CD4-positive, alpha-beta T cell treated with Interleukin-2 at 100 ng/mL for 4 hours (primary cell): ENCODE measurements at places on chromosomes 11 and 22.

DNA sequence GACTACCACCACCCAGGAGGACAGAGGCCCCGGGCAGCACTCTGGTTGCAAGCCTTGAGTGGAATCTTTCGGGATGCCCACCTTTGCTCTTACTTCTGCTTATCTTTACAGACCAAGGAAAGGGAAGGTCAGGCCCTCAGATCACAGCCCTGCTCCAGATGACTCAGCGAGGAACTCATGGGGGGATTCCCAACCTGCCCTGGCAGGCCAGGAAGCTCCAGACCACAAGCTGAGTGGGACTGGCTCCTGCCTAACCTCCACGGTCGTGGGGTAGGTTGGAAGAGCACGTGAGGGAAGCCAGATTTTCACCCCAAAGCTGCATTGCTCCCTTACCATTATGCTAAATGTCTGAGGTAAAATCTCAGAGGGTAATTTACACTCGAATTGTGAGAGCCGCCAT lies 11.8 kb downstream of the TBC1D10A start:
- peak; percentile 60 for DNase-seq

- DNase-seq = no peak
Observed at GRCh38 chr11:17672469-17672868, 46.9 kb upstream of the MYOD1 start.

DNA sequence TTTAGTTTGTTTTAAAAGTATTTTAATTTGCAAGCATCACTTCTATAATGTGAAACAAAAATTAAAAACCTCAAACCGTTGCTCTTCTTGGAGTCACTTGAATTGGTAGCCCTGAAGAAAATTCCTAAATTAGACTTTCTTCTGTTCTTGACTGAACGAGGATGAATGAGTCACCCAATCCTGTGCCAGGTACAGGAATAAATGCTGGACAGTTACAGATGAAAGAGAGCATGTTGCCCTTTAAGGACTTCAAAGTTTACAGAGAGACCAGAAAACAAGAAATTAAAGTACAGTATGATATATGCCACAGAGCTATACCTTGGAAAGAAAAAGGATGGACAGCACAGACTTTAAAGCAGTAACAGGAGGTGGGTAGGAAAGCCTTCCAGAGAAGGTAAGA lies 41.3 kb upstream of the CXCR5 start:
- DNase-seq = no peak

GRCh38 chr11:78203184-78203583 lies 14.5 kb downstream of the USP35 start:
- peak; percentile 58 for DNase-seq

DNA sequence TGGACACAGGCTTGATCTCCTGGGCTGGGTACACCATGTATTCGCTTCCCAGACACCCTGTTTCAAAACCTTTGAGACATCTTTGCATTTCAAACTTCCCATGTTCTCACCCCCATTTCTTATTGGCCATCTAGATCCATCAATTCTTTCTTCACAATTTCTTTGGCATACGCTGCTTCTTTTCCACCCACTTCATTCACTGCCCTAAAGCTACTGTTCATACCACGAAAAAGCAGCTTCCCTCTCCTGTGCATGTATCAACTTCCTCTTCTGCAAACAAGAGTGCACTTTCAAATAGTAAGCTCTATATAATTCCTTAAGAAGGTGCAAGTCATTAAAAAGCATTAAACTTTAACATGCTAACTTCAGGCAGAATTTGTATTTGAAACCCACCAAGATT lies 21.4 kb downstream of the UVRAG start:
- DNase-seq = no peak

DNA sequence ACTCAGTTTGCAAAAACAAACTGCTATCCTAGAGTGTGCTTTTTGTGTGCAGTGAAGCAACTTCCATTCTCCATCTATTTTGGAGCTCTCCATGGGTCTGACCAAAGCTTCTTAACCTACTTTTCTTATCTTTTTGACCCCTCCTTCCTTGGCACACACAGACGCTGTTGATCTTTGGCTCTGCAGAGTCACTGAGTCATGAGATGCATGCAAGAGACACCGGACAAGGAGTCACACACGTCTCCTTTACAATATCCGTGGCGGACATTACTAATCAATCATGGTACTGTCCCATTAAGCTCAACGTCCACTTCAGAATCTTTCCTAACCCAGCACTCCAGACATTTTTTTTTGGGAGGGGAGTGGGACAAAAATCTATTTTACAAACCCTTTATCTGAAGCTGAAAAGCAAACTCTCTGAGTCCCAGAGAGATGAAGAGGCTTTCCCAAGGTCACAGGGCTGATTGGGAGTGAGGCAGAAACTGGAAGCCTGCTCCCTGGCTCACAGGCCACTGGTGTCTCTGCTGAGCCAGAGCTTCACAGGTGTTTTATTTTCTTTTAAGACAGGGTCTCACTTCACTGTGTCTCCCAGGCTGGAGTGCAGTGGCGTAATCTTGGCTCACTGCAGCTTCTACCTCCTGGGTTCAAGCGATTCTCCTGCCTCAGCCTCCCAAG lies 165.8 kb upstream of the SYT13 start:
- DNase-seq = no peak

DNA sequence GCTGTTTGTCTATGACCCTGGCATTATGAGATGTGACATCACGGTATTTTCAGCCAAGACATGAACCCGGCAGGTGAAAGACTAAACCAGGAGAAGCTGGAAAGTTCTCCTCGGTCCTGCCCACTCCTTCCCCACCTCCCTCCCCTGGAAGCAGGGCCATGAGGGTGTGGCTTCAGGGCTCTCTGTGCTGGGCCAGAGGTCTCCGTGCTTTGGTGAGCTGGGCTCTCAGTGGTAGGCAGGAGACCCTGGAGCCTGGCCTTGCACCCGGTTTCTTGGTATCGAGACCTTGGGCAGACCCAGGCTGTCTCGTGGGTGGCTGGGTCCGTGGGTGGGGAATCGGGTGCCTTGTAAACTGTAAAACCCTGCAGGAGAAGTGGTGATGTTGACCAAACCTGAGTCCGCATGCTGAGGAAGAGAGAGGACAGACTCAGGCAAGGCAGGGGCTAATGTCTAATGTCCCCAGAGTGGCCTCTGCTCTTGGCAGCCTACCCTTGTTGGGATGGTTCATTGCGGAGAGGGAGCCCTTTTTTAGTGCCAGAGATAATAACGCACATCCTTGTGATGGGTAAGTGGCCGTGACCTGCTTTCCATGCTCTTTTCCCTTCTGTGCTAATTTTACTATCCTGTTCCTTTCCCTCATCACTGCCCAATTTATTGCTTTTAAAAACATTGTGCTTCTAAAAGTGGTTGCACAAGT lies 48.6 kb upstream of the PARVG start:
- no peak for DNase-seq

DNA sequence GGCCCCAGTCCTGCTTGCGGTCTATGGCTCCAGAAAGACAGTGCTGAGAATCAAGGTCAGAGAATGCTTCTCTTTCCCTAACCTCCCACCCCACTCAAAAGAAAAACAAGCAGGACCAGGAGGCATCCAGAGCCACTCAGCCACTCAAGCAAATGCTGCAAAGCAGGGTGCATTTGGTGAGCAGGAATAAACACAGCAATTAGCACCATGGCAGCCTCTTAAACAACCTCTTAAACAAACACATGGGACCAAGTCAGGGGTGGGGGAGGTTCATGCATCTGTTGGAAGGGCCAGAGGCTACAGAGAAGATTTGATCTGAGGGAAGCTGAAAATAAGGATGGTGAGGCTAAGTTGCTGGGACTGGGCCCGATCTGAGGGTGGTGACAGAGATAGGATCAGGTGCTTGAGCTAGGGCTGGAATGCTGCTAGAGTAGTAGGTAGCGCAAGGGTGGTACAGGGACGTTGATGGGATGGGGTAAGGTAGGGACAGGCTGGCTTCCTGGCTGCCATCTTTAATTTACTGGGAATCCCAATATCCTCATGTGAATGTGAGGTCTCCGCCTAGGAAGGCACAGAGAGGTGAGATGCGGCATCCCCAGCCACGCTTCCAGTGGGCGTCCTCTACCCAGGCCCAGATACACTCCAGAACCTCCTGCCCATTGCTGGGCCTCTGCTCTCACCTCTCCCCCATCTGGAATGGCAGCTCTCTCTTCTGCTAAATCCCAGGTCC lies 26.6 kb upstream of the LMO1 start:
- no peak for DNase-seq

GRCh38 chr11:73374151-73374550 lies 2.0 kb upstream of the RELT start:
- DNase-seq = no peak

DNA sequence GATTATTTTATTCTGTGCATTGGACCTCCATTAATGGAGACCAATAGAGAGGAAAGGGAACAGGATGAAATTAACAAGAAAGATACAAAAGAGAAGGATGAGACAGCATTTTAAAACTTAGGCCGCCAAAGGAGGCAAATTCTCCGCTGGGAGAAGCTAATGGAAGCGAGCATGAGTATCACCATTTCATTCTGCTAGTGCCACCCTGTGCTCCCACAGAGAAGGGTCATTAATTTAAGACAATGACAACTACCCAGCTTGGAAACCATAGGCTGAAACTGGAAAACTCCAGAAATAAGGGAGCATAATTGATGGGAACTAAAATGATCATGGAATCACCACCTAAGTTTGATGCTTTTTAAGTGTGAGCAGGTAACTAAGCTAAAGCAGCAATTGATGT lies 69.2 kb downstream of the SLC36A4 start:
- no peak for DNase-seq

DNA sequence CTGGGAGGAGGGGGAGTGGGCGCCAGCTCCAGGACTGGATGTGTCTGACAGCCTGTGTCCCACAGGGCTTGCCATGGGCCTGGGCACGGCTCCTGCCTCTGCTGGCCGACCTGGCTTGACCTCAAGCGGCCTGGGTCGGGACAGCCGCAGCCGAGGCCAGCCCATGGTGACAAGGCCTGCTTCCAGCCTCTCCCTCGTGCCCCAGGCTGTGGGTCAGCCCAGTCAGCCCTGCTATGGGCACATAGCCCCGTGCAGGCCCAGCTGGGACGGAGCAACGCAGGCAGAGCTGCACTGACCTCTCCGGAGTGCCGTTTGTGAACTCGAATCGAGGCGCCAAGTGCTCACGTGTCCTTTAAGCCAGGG lies 17.9 kb downstream of the OSBPL5 start:
- DNase-seq = no peak

- no peak for DNase-seq
Observed at GRCh38 chr22:48961705-48962104, 866.0 kb downstream of the BRD1 start.

GRCh38 chr11:60111793-60112192 lies 23.3 kb downstream of the MS4A2 start:
- DNase-seq = no peak

DNA sequence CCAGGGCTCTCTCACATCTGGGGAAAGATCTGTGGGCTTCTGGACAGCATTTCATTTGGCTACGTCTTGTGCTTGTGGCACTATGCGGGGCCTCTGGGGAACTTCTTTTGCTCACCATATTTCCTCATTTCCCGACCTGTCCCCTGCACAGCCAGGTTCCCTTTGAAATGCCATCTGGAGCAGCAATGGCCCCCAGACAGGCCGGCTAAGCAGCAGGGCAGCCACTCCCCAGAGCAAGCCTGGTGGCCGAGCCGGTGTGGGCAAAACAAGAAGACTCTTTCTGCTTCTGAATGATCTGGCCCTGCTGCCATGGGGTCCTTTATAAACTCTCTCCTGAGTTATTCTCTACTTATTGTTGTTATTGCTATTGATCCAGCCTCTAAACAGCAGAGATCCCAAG lies 190.7 kb upstream of the NECTIN1 start:
- DNase-seq = no peak

DNA sequence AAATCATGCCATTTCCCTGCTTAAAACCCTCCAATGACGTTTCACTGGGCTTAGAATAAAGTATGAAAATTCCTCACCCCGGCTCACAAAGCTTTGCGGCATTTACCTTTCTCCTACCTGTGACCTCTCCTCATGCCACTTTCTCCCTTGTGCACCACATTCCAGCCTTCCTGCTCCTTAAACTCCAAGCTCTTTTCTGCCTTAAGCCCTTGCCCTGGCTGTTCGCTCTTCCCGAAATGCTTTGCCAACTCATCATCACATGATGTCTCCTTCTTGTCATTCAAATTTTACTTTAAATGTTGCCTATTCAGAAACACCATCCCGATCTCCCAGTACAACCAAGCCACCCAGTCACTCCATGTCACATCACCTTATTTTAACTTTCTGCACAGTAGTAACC lies 2.0 kb downstream of the PLEKHA7 start:
- no peak for DNase-seq
